ENCODE measurements at places on chromosomes 7 and 10.

DNA sequence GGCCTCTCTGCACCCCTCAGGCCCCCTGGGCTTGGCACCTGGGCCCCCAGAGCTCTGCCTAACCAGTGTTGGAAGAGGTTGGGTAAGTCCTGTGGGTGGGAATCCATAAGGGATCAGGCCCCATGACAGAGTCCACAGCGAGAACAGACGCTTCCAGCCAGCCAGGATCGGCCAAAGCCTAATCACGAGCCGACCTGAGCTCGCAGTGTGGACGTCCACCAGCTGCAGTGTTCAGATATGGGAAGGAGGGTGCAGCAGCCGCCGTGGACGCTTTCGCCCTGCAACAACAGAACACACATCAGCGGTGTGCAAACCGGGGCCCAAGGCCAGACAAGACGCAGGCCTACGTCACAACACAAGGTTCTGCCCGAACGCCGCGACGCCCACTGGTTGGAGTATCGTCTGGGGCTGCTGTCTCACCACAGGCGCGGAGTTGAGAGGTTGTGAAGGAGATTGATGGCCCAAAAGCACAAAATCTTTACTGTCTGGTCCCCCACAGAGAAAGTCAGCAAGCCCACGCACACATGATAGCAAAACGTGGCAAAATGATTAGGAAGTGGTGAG lies 102.1 kb downstream of the FOXL3 start:
- no peak for DNase-seq

DNA sequence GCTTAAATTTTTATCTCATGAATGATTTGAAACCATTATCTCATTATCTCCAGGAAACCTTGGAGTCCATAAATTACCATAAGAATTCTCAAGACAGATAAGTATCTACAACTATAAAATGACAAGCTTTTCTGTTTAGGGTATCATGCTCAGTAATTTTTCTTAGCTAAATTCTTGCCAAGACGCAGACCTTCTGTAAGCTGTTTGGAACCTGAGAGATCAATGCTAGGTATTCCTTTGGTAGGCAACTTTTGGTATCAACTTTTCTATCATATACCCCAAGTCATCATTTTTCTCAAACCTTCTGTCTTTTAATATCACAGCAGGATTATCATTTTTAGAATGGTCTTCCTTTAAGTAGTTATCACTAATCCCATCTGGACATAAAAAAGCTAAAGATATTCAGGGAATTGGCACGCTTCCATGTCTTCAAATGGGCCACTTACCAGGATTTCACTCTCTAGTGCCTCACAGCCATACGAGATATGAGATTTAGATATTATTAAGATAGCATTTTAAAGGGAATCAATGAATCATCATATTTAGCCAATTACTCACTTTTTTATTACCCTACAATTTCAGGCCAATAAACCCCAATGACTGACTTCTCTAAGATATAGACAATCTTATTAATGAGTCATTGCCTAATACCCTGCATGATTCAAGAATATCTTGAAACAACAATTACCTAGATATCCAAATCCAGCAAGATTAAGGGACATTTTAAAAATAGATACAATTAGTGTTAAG lies 544.1 kb downstream of the HTR7 start:
- DNase-seq = no peak

DNA sequence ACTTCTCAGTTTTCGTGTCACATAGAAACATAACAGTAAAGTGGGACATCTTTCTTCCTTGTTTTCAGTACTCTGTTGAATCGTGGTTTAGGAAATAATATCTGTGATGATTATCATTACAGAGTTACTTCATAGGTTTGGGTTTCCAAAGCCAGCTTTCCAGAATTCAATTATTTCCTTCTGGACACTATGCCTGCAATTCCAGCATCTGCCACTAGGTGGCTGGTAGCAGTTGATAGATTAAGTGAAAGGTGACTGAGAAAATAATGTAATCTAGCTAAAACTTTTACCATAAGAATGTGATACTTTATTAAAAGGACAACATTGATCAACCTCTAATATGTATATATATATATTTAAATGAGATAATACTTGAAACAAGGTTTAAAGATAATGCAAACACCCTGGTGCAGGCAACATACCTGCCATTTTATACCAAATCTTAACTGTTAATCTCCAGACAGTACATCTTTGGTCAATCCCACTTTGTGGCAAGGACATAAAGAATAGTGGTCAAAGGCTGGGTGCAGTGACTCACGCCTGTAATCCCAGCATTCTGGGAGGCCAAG lies 102.6 kb downstream of the SH3PXD2A start:
- DNase-seq = no peak

DNA sequence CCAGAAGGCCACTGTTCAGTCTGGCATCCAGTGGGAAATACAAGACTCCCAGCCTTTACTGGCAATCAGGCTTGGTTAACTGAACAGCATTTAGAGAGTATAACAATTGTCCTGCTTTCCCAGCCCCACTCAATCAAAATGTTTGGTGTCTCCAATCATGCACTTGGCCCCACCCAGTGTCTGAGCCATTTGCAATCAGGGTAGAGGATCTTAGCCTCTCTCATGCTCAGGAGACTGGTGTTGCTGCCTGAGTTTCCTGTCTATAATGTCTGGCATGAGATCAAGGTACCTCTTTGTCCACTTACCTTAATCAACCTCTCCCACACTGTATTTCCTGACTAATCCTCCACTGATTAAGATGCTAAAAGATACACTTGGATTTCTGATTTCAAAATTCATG lies 290.2 kb upstream of the GHITM start:
- no peak for DNase-seq

DNA sequence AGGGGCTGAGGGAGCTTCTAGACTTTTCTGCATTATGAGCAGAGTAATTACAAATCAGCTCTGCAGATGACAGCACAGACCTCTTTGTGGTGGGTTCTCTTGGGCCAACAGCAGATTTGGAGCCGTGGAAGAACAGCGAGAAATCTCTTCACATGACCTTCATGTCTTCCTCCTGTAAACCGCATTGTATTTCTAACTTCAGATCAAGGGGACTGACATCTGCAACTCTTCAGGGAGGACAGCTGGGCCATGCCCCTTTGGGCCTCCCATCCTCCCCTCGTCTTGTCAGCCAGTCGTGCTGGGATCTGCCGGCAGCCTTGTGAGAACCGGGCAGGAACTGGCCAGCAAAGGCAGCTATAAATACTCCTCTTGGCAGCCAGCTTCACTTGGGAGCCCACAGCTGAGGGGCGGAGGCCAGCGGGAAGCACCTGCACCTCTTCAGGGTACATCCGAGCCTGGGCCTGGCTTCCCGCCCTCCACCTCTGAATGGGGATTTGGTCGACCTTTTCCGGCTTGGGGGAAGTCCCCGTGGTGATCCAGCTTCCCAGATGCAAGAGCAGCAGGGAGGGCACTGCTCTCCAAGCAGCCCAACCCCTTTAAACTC lies 54.7 kb downstream of the STEAP1B start:
- no peak for DNase-seq

All from memory B cell (primary cell).